ENCODE measurements at places on chromosomes 16 and 17. TPM values are rescaled to one million over a fixed set of nuclear protein-coding genes. Genes with fewer than 3 reads are reported as not detected.

The PAFAH1B1 gene
- 175 TPM for total RNA-seq

The SLC52A1 gene
- 2.2 TPM for total RNA-seq

The ABCC6 gene
- 0.16 TPM for total RNA-seq

The CHST5 gene
- 0.14 TPM for total RNA-seq

The ETV4 gene
- 0.82 TPM for total RNA-seq

The CD2BP2 gene
- total RNA-seq = 70.0 TPM

The TMEM132E gene
- total RNA-seq = not detected

The KRTAP1-1 gene
- not detected for total RNA-seq

The NACA2 gene
- not detected for total RNA-seq

The FA2H gene
- 0.29 TPM for total RNA-seq

The TOX3 gene
- not detected for total RNA-seq

The TMED6 gene
- 1.5 TPM for total RNA-seq

The TNRC6C gene
- total RNA-seq = 39.3 TPM

The SRL gene
- not detected for total RNA-seq

The SNAI3 gene
- 5.6 TPM for total RNA-seq

The SLC6A4 gene
- total RNA-seq = not detected

The THRA gene
- 5.9 TPM for total RNA-seq

The KARS1 gene
- total RNA-seq = 182 TPM

The CIITA gene
- total RNA-seq = 103 TPM

The APOH gene
- total RNA-seq = not detected

The C16orf54 gene
- total RNA-seq = 39.7 TPM

The HBA2 gene
- total RNA-seq = not detected

The OR2C1 gene
- total RNA-seq = not detected

Measured in activated CD8-positive, alpha-beta memory T cell treated with anti-CD3 and anti-CD28 coated beads, Interleukin-2, amount 10 ng/mL, durations not matched to agents 7 days and 5 days (primary cell).